ENCODE measurements at places on chromosomes 3 and 15.

DNA sequence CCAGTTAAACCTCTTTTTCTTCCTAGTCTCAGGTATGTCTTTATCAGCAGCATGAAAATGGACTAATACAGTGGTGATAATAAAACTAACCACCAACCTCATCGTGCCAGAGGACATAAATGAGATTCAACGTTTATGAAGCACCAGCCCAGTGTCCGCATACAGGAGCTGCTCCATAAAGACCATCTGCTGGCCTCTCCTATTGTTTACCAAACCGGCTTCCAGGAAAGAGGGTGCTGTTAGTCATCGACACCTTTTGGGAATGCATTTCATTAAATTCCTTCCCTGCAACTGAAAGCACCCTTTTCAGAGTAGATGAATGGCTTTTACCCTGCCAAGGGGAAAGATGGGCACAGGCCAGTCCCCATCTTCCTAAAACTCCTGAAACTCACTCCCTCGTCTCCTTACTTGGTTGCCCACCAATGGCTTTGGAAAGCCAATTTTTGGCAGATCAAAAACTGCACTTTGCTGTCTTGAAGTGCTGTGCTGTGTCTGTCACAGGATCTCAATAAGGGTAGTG lies 122.1 kb downstream of the AQP9 start:
- DNase-seq = no peak

- no peak for DNase-seq
Measured at GRCh38 chr3:18121020-18121419, 304.1 kb downstream of the SATB1 start.

- DNase-seq = no peak
Measured at GRCh38 chr3:89867286-89867685, 759.9 kb downstream of the EPHA3 start.

DNA sequence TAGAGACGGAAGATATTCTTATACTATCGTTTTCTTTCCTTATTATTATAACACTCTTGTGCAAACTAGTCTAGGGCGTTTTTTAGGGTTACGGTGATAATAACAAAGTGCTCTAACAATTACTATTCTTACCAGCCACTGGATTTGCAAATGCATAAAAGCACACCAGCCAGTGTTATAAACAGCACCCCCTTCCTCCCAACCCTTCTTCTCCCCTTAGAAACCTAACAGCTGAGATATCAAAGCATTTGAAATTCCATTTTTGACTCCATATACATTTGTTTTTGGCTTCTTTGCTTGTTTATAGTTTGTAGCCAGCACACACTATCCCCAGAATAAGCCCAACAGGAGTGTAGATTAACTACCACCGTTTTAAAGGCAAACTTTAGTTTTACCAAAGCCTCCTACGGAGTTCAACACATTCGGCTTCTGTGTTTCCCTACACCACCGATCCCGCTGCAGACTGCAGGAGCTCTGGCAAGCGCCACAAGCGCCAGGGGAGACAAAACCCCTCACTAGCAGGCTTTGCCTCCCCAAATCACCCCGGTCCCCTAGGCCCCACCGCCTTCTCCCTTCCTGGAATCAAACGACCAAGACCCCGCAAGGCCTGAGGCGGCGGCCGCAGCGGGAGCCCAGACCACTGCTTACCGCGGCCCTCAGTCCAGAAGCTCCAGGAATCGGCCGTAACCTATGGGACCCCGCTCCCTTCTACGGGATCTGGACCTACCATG lies 461 bp downstream of the COPB2 start:
- peak; percentile 1 for DNase-seq

- no peak for DNase-seq
Measured at GRCh38 chr15:41809121-41809520, 18.8 kb upstream of the JMJD7 start.

- no peak for DNase-seq
Measured at GRCh38 chr15:89621547-89621946, 33.7 kb downstream of the KIF7 start.

- DNase-seq = no peak
Measured at GRCh38 chr15:98503970-98504369, 144.4 kb upstream of the IGF1R start.

DNA sequence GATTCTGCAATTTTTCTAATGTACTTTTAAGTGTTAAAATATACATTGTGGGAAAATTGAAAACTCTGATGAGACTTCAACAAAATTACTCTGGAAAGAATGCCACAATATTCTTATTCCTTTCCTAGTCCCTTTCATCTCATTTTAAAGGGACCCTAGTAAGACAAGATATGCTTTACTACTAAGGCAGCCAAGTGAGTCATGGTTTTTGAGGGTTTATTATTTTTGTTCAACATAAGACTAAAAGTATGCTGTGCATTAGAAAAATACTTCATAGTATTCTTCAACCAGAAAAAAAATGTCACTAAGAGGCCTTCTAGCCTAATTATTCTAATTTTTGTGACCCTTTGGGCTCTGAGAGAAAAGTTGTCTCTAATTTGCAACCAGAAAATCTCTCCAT lies 7.4 kb downstream of the IL12A start:
- no peak for DNase-seq

DNA sequence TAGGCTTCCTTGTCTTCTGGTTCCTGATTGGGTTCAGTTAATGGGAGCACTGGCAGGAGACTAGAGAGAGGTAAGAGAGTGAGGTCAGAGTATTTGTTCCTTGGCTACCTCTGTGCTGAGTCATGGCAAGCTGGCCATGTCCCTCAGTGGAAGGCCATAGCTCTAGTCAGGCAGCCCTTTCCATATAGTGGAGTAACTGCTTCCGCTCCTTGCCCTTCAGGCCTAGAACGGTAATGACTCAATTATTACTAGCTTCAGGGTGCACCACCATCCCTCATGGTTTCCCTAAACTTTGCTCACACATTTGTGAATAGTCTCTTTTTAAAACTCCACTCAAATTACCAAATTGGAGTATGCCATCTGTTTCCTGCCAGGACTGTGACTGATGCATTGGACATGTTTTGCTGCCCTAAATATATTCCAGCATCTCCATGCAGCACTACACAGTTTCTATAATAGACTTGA lies 10.5 kb upstream of the ANO10 start:
- DNase-seq = no peak

DNA sequence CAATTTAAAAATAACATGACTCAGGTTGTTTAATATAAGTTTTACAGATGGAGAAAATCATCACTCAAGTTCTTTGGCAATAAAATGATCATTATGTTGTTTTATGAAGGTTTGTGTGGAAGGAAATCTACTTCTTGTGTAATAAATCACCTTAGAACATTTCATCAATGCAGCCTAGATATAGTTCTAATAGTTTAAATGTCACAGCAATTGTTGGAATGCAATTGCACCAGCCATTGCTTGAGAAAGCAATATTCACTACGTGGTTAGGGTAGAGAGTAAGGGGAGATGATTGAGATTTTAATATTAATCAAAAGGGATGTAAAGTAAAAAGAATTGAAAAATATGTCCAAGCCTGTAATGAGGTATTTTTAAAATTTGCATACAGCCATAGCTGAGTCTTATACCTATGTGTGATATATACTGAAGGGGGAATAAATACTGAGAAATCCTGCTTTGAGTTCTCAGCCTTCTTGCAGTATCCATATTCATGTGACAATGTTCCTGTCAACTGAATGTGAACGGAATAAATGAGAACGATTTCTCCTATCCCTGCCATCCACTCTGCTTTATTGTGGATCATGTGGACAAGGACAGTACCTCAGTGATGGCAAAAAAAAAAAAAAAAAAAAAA lies 257.9 kb downstream of the OTOL1 start:
- no peak for DNase-seq

GRCh38 chr3:73813291-73813690 lies 188.6 kb upstream of the PDZRN3 start:
- no peak for DNase-seq

GRCh38 chr15:34732430-34732829 lies 22.4 kb downstream of the GJD2 start:
- DNase-seq = no peak

- no peak for DNase-seq
Measured at GRCh38 chr3:117054556-117054955, 345.0 kb downstream of the TUSC7 start.

- DNase-seq = no peak
Measured at GRCh38 chr3:14335774-14336748, 66.3 kb upstream of the SLC6A6 start.

DNA sequence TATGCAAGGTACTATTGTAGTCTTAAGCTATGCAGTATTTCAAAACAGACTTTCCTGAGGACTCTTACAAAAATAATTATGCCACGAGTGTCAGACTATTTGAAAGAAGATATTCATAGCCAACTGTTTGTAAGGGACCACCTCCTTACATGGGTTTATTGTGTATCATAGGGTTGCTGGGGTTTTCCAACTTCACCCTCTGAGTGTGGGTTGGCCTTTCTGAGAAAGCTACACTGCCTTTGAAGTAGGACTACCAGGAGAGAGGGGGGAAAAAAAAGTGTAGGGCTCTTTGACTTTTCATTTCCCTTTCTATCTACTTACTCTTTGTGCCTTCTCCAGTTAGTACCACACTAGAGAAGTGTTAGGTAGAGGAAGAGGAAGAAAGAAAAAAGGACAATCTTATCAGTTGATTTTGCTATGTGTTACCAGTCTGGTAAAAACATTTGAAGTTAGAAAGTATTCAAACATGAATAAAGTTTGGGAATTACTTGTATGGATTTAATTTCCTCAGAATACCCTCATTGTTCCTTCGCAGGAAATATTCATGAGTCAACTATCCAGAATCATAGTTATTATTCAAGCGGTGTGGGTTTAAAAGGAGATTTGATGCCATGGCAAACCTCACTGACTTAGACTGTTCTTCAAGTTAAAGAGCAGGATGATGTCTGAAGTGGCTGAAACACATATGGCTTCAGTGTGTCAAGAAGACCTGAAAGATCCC lies 329.3 kb upstream of the THBS1 start:
- no peak for DNase-seq

- no peak for DNase-seq
Measured at GRCh38 chr15:82810061-82810889, 847 bp downstream of the WHAMM start.

DNA sequence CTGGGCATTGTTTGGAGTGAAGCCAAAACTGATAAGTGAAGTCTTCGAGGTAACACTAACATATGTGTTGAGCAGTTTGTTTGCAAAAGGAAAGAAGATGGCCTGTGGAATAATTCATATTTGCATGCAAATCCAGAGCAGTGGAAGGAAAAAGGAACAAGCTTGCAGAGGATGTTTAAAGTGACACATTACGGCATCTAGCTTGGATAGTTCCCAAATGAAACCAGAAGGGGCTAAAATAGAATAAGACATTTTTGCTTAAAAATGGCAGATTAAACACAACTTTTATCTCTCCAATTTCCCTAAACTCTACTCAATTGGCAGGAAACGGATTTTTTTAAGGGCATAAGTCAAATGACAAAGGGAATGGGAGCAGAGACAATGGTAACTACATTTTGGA lies 25.4 kb upstream of the RYK start:
- DNase-seq = no peak

DNA sequence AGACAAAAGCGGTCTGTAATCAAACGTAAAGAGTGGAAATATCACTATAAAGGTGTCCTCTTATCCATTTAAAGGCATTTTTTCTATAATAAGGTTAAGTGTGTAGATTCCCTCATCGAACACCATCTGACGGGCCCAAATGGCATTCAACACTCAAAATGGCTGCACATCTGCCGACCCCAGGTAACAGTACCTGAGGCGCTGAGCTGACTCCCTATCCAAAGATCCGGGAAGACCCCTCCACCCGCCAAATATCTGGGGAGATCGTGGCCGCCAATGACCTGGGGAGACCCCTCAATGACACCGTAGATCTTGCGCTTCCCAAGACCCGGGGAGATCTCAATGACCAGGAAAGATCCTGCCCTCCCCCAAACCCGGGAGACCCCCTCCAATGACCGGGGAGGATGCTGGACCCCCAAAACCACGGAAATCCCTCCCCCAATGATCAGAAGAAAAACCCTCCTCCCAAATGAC lies 476 bp downstream of the IP6K2 start:
- DNase-seq = no peak

GRCh38 chr3:171875923-171876412 lies 32.8 kb downstream of the TMEM212 start:
- no peak for DNase-seq

GRCh38 chr3:102595057-102595456 lies 160.2 kb downstream of the ZPLD1 start:
- DNase-seq = no peak
